ENCODE measurements at places on chromosomes 5 and 9. TPM values are rescaled to one million over a fixed set of nuclear protein-coding genes. Genes with fewer than 3 reads are reported as not detected.

- no peak for DNase-seq
These were observed 296.8 kb downstream of the ICE1 start for GRCh38 chr5:5719292-5719691.

DNA sequence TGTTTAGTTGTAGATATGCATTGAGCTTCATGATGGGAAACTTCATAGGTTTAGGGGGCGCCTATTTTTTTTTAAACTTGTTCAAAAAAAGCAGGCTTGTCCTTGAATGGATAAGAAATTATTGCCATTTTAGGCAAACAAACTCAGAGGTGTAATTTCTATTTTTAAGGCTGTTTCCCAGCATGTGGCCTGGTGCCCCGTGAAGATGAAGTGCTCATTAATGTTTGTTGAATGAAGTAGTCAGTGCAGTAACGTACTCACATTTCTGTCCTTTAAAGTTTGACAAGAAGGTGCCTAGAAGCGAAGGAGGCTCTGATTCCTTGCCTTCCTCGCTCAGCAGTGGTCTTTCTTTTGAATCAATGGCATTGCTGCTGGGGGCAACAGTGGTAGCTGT is 54.3 kb downstream of the ZNF618 start:
- DNase-seq = no peak

DNA sequence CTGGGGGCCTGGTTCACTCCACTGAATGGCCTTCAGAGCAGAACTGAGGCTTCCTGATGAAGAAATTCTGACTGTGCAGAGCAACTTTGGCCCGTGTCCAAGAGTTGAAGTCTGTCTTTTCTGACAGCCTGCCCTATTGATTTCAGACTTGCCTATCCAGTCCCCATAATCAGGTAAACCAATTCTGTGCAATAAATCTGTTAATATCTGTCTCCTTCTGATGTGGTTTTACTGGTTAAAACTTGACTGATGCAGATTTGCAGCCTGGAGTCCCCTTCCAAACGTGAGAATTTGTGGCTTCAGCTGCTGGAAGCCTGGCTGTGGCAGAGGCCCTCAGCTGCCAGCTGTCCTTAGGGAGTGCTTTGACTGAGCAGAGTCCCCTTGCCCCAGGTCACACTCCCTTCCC is 283.9 kb upstream of the ANKRD55 start:
- peak; percentile 57 for DNase-seq

DNA sequence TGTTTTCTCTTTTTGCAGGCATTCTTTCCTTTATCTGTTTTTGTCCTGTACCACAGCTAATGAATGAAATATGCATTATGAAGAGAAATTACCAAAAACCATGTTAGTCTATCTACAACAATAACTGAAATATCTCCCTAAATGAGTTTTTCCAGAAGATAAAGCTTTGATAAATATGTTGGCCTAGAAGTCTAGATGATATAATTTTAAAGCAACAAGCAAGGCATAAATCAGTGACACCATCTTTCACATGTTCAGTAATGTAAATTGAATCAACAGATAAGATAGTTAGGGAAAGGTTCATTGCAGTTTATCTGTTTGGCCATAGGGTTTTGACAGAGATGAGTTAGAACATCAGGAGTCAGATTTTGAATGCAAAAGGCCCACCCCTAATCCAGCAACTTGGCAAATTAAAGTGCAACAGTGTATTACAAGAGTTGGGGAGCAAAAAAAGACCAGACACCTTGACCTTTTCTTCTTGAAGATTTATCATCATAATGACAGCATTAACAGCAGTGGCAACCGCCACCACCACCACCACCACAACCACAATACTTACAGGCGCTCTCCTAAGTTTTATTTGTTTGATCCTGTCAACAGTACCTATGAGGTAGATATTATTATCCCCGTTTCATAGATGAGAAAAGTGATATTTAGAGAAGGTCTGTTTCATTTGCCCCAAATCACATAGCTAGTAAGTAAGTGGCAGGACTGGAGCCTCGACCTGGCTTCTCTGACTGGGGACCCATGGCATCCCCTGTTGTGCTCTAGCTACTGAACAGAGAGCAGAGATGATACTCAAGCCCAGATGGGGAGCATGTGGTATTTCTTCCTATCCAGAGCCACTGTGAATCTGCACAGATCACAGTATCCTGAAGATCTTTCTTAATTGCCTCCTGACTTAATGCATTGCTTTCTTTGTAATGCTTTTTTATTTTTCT is 122.8 kb upstream of the DHFR start:
- DNase-seq = no peak

Gene LRRTM2
- polyA plus RNA-seq = 0.07 TPM

Gene BHMT2
- polyA plus RNA-seq = 21.8 TPM
